Temporal lobe (tissue), 4 donors: ENCODE measurements at places on chromosomes 4 and X. TPM values are rescaled to one million over a fixed set of nuclear protein-coding genes. Genes with fewer than 3 reads are reported as not detected.

The INTS6L gene
- total RNA-seq: 19.4 TPM

The GPRASP1 gene
- total RNA-seq: 30.0 TPM

The UCP1 gene
- total RNA-seq: 0.25 TPM

The XAGE1B gene
- not detected for total RNA-seq

The TSPAN7 gene
- total RNA-seq: 73.5 TPM

The DRD5 gene
- total RNA-seq: 0.74 TPM

The MSANTD1 gene
- 3.4 TPM for total RNA-seq

The FRMD7 gene
- total RNA-seq: 0.49 TPM

The CXCL11 gene
- total RNA-seq: not detected

The AMOT gene
- total RNA-seq: 15.5 TPM

The ZNF630 gene
- total RNA-seq: 5.9 TPM

The PF4V1 gene
- not detected for total RNA-seq

The ABLIM2 gene
- total RNA-seq: 11.6 TPM

The TMSB15A gene
- 155 TPM for total RNA-seq
